OCI-LY7 (cell line): ENCODE measurements at places on chromosomes 7 and 10. TPM values are rescaled to one million over a fixed set of nuclear protein-coding genes. Genes with fewer than 3 reads are reported as not detected.

The CYP2C8 gene
- not detected in 2 replicates for total RNA-seq

The ELFN1 gene
- not detected in 2 replicates for total RNA-seq

The GALNT17 gene
- not detected in 2 replicates for total RNA-seq

The MNX1 gene
- total RNA-seq = 4.7 and 5.7 TPM in 2 replicates

The PTPN20 gene
- not detected in 2 replicates for total RNA-seq

The AASS gene
- total RNA-seq = not detected in 2 replicates

The TYSND1 gene
- 47.3 and 48.1 TPM in 2 replicates for total RNA-seq

The TMEM184A gene
- not detected in 2 replicates for total RNA-seq

The SUV39H2 gene
- 58.0 and 58.2 TPM in 2 replicates for total RNA-seq

The CLEC5A gene
- total RNA-seq = not detected in 2 replicates

The ETV1 gene
- not detected in 2 replicates for total RNA-seq

The MSS51 gene
- total RNA-seq = 4.2 and 4.4 TPM in 2 replicates

The MUC12 gene
- not detected in 2 replicates for total RNA-seq

The KIF11 gene
- 103 and 113 TPM in 2 replicates for total RNA-seq

The CRHR2 gene
- total RNA-seq = not detected in 2 replicates

The FGF8 gene
- total RNA-seq = 0.86 and 1.3 TPM in 2 replicates

The MCMBP gene
- total RNA-seq = 77.5 and 78.1 TPM in 2 replicates

The FERD3L gene
- total RNA-seq = not detected in 2 replicates

The PDE6C gene
- total RNA-seq = 0.13 TPM in 1 of 2 replicates, not detected in the other

The SEC31B gene
- 21.3 and 26.0 TPM in 2 replicates for total RNA-seq

The AKR1C4 gene
- total RNA-seq = not detected in 2 replicates

The CFAP69 gene
- not detected in 2 replicates for total RNA-seq

The TRIM50 gene
- total RNA-seq = 0.40 TPM in 1 of 2 replicates, not detected in the other

The CABCOCO1 gene
- total RNA-seq = not detected in 2 replicates

The RBP3 gene
- not detected in 2 replicates for total RNA-seq

The SPDYE16 gene
- total RNA-seq = 0.20 and 0.21 TPM in 2 replicates

The LIPJ gene
- not detected in 2 replicates for total RNA-seq

The HDAC9 gene
- 58.8 and 68.2 TPM in 2 replicates for total RNA-seq

The UCMA gene
- total RNA-seq = not detected in 2 replicates

The SPDYE6 gene
- not detected in 2 replicates for total RNA-seq

The PAX4 gene
- not detected in 2 replicates for total RNA-seq

The PLXNA4 gene
- not detected in 2 replicates for total RNA-seq

The SEMA3A gene
- not detected in 2 replicates for total RNA-seq

The CEP55 gene
- total RNA-seq = 68.3 and 75.2 TPM in 2 replicates

The CASTOR2 gene
- total RNA-seq = 13.7 and 16.2 TPM in 2 replicates

The CDH23 gene
- 8.1 and 9.9 TPM in 2 replicates for total RNA-seq

The FUOM gene
- total RNA-seq = 23.6 and 30.4 TPM in 2 replicates

The SORBS1 gene
- 3.1 and 3.3 TPM in 2 replicates for total RNA-seq

The CPN1 gene
- total RNA-seq = not detected in 2 replicates
